Mesenteric fat pad (tissue), 1 donor: ENCODE measurements at places on chromosomes 3 and 15. TPM values are rescaled to one million over a fixed set of nuclear protein-coding genes. Genes with fewer than 3 reads are reported as not detected.

SERPINI1 gene
- 2.2 TPM for total RNA-seq

GOLGA8S gene
- total RNA-seq, result 0.26 TPM

CTNNB1 gene
- total RNA-seq, result 375 TPM

ADGRG7 gene
- total RNA-seq, result not detected

ALPK3 gene
- total RNA-seq, result 2.7 TPM

TJP1 gene
- 89.6 TPM for total RNA-seq

PIGZ gene
- 10.2 TPM for total RNA-seq

CKMT1B gene
- 2.2 TPM for total RNA-seq

TUSC7 gene
- total RNA-seq, result not detected

SLC24A5 gene
- total RNA-seq, result not detected

CCDC191 gene
- 1.3 TPM for total RNA-seq

DNA sequence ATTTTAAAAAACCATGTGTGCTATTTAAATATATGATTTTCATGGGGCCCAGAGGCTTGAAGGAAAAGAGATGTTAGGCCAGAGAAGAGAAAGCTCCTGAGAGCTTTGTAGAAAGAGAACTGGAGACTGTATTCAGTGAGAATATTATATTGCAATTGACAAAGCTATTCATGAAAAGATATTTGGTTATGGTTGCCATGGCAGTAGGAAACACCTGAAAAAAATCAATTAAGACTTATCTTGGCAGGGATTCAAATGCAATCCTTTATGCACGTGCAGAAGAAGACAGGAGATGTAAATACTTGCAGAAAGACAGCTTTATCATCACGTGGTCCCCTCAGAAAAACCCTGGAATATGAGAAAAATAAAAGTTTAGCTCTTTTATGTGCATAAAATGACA lies 636.0 kb upstream of the TBL1XR1 start:
- no peak for DNase-seq

GRCh38 chr3:5218815-5219214 lies 31.3 kb downstream of the EDEM1 start:
- no peak for DNase-seq

GRCh38 chr15:36415643-36416042 lies 163.8 kb upstream of the CDIN1 start:
- no peak for DNase-seq

DNA sequence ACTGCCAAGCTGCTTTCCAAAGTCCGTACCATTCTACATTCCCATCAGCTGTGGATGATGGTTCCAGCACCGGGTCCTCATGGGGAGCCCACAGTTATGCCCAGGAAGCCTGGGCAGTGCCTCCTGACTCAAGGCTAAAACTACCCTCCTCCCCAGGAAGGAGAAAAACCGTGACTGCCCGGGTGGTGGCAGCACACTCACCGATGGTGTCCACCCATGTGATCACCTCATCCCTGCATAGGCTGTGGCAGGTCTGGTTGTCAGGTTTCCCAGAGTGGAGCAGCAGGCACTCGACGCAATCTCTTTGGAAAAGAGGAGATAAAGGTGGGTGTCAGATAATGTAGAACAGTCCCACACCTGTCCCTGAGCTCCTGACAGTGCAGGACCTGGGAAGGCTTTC lies 38.6 kb downstream of the UMPS start:
- DNase-seq, result no peak

- no peak for DNase-seq
Measured at GRCh38 chr3:29215948-29216347, 64.9 kb upstream of the RBMS3 start.

- DNase-seq, result no peak
Measured at GRCh38 chr3:32725721-32726120, 40.7 kb downstream of the CNOT10 start.

DNA sequence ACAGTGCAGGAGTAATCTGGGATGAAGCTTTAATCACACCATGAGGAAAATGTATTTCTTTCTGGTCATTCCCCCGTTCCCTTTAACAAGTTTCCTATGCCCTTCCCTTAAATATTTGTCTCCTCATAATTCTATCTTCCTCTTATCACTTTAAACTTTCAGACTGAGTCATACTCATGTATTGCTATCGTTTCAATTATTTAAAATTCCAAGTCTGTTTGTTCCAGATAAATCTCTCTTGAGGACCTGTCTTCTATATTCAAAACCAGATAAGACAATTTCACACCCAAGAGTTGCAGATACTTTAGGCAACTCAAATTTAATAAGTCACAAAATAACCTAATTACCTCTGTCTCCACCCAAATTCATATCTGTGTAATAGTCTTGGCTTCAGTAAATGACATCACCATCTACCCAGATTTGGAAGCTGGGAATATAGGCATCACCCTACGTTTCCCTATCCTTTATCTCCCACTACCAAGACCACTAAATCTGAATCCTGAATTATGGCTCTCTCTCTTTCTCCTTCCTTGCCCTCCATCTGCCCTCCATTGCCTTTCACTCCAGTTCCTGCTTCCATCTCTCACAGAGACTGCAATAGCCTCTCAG lies 220.1 kb downstream of the PYDC2 start:
- DNase-seq, result no peak

DNA sequence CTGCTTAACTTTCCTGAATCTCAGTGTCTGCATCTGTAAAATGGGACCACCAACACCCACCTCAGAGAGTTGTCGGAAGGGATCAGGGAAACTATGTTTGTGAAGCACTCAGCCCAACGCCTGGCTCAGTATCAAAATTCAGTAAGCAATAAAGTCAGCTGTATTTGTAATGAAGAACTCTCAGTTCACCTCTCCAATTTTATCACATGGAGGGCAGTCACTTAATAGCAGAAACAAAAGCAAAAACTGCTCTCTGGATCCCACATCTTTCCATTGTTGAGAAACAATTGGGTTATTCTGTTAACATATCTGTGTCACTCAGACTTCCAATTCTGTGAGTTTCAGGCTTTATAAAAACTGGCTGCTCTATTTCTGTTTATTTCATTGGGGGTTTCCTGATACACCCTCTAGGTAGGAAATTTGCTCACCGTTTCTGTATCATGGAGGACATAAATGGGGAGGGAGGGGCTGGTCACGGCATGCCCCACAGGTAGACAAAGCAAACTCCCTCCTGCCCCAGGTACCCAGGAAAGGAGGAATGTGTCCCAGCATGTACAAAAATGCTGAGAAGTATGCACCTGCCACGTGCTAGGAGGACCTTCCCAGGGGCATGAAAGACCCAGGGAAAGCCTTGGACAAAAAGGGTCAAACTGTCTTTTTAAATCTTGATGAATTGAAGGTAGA lies 81.4 kb upstream of the LMOD3 start:
- DNase-seq, result no peak

DNA sequence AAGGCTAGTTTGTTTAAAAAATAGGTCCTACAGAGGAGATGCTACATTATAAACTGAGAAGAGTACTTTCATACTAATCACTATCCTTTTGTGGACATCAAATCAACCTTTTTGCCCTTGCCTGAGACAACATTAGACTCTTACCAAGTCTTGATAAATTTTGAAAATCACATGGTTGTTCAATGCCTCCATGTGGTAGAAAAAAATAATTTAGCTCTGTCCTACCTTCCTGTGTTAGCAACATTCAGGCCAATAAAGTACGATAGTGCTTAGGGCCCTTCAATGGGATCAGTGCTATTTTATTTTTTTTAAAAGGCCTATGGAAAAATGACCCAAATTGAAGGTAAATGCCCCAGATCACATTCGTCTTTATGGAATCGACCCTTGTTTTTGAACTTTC lies 5.0 kb upstream of the UBE2E1 start:
- DNase-seq, result no peak

DNA sequence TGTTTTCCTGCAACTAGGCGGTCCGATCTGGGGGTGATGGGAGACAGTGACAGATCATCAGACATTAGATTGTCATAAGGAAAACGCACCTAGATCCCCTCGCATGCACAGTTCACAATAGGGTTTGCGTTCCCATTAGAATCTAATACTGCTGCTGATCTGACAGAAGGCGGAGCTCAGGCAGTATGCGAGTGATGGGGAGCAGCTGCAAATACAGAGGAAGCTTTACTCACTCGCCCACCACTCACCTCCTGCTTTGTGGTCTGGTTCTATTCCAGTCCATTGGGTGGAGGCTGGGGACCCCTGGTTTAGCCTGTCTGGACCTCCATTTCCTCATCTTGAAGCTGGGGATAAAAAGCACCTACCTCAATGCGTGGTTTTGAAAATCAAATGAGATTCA lies 437.5 kb upstream of the PROK2 start:
- no peak for DNase-seq

- DNase-seq, result no peak
Measured at GRCh38 chr3:29144361-29144760, 136.5 kb upstream of the RBMS3 start.

GRCh38 chr3:156412600-156412999 lies 142.3 kb downstream of the SSR3 start:
- DNase-seq, result no peak

DNA sequence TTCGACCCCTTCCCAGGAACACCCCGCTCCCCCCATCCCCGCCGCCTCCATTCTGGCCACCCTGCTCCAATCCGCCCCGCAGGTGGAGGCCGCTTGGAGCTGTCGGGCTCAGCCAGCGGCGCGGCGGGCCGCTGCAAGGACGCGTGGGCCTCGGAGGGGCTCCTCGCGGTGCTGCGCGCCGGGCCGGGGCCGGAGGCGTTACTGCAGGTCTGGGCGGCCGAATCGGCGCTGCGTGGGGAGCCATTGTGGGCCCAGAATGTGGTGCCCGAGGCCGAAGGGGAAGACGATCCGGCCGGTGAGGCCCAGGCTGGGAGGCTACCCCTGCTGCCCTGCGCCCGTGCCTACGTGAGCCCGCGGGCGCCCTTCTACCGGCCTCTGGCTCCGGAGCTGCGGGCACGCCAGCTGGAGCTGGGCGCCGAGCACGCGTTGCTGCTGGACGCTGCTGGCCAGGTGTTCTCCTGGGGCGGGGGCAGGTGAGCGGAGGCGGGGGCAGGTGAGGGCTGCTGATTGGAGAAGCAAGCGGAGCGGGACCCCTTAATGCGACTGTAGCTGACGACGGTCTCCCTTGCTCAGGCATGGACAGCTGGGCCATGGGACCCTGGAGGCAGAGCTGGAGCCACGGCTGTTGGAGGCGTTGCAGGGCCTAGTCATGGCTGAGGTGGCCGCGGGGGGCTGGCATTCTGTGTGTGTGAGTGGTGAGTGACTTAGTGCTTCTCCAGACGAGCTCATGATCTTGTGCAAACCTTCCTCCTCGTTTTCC lies 2.5 kb downstream of the RCCD1 start:
- no peak for DNase-seq

GRCh38 chr15:42157381-42157780 lies 945 bp upstream of the PLA2G4F start:
- DNase-seq, result peak; percentile 45

GRCh38 chr3:183944775-183945174 lies 60.1 kb upstream of the PARL start:
- no peak for DNase-seq

DNA sequence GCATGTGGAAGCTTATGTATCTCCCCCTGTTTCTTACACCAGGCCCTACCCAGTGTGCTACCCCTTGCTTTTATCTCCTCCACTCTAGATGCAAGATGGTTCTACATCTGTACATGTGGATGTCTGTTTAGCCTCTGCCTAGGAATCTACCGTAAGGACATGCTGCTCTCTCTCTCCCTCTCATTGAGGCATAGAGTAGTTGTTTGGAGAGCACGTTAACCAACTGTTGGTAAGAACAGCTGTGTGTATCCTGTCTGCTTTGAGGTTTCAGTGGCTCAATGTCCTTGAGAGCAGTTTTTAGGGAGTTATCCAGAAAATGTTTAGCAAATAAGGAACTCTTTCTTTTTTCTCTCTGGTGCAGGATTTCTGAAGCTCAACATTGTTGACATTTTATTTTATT lies 152.8 kb downstream of the DNAJB8 start:
- DNase-seq, result no peak

DNA sequence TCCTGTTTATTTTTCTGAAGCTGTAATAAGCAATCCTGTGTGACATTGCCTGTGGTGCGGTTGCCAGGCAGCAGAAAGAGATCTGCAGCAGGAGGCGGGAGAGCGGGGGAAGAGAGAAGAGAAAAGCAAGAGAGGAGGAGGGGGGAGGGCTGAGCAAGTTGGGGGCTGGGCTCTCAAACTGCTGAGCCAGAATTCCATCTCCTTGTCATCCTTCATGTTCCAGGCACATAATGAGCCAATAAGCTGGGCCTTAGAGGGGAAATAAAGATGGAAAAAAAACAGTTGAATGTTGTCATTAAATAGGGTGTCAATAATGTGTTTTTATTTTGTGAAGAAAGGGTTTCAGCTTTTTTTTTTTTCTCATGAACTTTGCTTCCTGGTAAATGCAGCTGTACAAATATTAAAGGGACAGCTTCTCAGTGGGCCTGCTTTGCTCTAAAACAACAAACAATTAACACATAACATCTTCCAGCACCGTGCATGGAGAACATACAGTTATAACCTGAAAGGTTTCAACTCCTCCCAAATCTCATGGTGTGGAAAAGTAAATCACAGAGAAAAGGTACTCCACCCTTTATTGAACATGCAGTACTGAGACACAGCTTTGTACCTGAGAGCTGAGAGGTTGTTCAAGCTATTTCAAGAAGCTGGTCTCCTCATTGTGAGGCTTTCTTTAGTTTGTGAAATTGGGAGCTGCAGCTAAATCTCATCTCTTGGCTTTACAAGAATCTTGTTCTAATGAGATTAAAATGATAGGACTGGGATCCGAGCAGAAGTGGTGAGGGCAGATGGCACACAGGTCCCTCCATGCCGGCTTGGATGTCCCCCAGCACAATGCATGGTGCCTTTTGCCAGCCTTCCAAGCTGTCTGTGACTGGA lies 451.1 kb upstream of the KCNMB2 start:
- DNase-seq, result no peak

- DNase-seq, result peak; percentile 90
Measured at GRCh38 chr3:120348065-120348990, 826 bp downstream of the LRRC58 start.
